Vagina (tissue), 2 donors: ENCODE measurements at places on chromosomes 4 and X.

- no peak for DNase-seq
These were observed 178.2 kb downstream of the RTL9 start for GRCh38 chrX:110536816-110537215.

GRCh38 chr4:112421911-112422310 is 94.1 kb downstream of the NEUROG2 start:
- DNase-seq, result no peak

DNA sequence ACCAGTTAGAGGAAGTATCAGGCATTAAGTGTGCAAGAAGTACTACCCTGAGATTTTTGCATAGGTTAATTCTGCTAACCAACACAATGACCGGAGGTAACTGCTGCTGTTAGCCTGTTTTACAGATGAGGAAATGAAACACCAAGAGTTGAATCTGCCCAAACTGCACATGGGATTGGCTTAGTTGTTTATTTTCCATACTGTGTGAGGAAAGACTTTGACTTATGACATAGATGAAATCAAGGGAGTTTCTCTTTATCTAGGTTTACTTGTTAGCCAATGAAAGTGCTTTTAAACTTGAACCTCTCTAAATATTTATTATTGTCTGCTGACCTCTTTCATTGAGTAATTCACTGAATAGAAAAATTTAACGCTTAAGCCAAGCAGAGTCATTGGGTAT is 10.3 kb downstream of the GUCY1B1 start:
- DNase-seq, result no peak

- DNase-seq, result no peak
These were observed at the start of gene SPIN3 for GRCh38 chrX:56995271-56995994. Gene SPIN3, minus strand, starts transcription at chrX:56995541. Its CDS starts 594 bp downstream, at chrX:56994947.

DNA sequence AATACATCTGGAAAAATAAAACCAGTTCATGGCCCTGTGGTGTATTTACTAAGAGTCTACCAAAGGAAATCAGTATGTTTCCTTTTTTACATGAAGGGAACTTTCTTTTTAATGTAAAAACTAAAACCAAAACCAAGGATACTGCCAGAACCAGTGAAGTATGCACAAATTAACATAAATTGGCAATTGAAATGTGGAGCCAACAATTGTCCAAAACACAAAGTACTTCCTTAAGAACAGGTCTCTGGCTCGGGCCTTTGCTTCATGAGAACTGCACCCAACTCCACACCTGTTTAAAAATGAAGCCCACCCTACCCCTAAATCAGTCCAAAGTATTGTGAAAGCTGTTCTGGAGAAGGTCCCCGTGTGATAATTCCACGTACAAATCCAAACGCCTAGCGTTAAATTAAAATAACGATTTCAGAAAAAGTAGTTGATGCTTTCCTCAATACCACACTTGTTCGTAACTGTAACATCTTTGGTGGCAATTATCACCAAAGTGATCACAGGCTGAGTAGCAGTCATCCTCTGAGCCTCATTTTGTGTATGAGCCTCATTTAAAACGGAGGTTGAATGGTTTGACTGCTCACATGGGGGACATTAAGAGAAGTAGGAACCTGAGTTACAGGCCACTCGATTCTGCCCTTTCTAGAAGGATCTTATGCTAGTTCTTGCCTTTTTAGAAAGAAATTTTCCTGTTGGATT is 93.0 kb downstream of the GEMIN8 start:
- no peak for DNase-seq

DNA sequence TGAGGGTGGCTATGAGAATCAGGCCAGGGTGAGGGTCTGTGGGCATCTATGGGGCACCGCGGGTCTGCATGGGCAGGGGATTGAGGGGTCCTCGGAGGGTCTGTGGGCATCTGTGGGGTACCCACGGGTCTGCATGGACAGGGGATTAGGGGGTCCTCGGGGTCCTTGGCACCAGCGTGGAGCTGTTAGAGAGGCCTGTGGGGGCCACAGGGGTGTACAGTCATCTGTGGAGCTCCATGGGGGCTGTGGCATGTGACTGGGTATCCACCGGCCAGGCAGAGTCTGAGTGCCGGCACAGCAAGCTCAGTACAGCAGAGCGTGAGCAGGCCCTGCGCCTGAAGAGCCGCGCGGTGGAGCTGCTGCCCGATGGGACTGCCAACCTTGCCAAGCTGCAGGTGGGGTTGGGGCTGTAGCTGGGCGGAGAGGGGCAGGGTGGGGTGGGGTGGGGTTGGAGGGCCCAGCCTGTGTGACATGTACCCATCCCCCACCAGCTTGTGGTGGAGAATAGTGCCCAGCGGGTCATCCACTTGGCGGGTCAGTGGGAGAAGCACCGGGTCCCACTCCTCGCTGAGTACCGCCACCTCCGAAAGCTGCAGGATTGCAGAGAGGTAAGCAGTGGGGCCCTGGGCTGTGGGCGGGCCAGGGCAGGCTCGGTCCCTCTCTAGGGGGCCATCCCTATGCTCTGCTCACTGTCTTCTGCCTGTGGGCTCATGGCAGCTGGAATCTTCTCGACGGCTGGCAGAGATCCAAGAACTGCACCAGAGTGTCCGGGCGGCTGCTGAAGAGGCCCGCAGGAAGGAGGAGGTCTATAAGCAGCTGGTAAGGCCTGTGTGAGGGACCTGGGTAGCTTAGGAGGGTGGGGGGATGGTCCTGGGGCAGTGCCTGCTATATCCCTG is 12.9 kb downstream of the CCDC22 start:
- no peak for DNase-seq

DNA sequence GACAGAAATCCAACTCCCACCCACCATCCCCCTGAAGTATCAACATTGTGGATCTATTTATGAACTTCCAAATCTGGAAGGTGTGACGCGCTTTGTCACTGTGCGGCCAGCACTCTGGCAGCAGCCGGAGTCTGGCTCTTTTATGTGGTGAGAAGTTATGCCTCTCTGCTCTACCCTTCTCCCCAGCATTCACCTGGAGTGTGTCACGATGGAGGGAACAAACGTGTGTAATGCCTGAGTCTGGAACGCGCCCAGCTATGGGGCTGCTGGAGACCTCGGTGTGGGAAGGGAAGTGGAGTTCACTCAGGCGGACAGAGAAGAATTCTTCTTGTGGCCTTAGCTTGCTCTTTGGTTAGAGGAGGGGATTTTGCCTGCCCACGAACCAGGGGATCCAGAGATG is 222.1 kb upstream of the RPL34 start:
- DNase-seq, result no peak

GRCh38 chr4:146176891-146177290 is 1.4 kb downstream of the LSM6 start:
- no peak for DNase-seq

DNA sequence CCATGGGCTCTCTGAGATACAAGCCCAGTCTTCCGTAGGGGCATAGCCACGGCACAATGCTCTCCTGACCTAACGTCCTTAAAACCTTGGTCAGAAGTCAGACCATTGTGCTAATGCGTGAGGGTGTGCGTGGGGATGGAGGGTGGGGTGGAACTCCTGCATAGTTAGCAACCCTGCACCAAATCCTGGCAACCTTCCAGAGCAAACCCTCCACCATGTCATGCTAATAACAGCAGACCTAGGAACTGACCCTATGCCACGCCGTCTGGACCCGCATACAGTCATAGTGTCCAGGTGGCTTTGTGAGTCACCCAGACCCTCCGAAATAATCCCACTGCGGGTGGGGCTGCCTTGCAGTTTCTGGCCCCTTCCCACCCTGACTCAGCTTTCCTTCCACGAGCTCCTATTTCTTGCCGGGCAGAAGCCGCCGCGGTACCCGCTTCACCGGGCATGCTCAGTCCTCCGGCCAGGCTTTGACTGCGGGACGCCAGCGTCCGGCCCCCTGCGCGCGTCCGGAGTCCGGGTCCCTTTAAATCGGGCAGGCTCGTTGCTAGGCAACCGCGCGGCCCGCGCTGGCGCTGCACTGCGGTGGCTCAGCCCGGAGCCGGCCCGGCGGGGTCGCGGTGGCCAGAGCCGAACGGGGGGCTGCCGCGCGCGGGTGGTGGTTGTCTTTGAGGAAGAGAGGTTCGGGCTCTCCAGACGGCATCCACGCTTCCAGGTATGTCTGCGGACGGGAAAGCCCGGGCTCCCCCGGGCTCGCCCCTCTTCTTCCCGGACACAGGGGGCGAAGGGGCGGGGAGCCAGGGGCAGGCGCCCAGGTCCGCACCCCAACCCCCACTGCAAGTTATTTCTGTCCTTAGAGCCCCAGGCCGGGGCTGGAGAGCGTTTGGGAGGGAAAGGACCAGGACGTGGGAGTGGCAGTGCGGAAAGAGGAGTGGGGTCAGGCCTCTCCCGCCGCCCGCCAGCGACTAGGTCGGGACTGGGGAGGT is at the start of gene CCDC160:
TSS of gene CCDC160 (plus strand) at position 557 of the 989 bp plus-strand sequence. CDS start 7,619 bp downstream, outside the sequence.
- DNase-seq, result no peak

DNA sequence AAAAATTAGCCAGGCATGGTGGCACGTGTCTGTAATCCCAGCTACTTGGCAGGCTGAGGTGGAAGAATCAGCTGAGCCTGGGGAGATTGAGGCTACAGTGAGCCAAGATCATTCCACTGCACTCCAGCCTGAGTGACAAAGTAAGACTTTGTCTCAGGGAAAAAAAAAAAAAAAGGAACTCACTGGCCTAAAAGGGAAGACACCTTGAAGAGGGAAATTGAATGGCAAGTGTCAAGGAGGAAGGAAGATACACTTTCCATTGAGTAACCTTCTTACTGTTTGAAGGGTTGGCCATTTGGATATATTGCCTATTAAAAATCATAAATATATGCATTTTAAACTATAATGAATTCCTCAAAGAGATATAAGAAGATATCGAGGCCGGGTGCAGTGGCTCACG is 147.5 kb upstream of the FAM241A start:
- DNase-seq, result no peak

- DNase-seq, result no peak
These were observed 229.9 kb upstream of the CPEB2 start for GRCh38 chr4:14772388-14772787.

- DNase-seq, result no peak
These were observed 93.0 kb downstream of the SPIN4 start for GRCh38 chrX:63258144-63258543.

DNA sequence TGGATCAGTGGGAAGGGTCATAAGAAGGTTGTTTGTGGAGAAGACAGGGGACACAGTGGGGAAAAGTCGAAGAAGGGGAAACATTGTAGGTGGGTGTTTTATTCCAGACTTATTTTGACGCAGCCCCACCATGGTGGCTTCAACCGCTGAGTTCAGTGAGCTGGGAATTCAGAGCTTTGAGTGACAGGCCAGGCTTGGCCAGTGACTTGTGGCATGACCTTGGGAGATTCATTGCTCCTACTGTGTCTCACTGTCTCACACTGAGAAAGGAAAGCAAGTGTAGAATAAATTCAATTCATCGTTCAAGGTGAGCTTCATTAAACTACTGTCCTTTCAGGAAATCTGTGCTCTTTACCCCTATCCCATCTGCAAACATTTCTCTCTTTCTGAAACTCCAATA is 47.4 kb upstream of the SOD3 start:
- no peak for DNase-seq

DNA sequence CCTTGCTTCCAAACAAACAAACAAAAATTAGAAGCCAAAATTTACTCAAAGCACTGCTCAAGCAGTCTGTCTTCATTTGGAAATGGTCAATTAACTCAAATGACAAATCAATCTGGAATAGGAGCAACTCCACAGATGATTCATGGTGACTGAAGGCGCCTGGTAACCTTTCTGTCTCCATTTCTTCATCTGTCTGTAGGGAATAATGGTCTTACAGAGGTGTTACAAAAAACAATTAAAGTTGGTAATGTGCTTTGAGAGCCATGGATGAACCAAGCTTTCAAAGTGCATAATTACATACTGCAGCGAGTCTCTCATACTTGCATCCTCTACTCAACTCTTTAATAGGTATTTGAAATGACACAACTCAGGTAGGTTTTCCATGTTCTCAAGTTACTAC is 38.3 kb upstream of the STAG2 start:
- no peak for DNase-seq

DNA sequence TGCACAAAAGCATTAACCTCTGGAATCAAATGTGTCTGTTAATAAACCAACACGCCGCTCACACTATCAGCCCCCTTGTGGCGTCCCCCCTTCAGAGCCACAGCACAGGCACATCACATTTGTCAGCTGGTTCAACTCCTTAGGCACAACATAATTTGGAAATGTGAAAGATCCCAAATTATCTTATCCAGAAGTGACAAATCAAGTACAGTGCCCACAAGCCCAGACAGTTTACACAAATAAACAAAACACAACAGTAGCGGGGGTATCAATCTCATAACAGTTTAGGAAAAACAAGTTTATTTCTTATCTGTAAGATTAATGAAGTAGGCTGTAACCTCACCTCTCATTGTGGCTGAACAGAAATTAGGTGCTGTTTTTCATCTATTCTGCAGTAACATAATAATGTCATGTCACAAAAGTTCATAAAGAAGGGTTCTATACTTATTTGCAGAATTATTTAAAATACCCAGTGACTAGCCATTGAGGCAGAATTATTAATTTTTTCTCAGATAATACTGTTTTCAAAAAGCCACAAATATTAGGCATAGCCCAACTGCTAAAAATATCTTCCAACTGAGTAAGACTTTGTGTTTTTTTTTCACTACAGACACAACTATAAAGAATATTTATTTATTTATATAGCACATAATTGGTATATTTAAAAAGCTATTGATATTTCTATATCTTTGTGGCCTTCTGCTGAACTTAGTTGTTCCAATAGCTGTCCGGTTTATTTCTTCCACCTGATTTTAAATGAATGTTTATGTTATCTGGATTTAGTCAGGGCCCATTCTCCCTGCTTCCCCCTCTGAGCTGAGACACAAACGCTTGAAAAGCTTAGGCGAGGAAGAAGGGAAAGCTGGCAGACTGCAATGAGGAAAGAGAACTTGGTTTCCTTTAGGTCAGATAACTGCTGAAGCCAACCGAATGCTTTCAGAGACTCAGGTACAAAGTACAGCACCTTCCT is 214.7 kb downstream of the QDPR start:
- DNase-seq, result no peak

- DNase-seq, result no peak
These were observed 101.3 kb downstream of the PALLD start for GRCh38 chr4:168598191-168598590.

DNA sequence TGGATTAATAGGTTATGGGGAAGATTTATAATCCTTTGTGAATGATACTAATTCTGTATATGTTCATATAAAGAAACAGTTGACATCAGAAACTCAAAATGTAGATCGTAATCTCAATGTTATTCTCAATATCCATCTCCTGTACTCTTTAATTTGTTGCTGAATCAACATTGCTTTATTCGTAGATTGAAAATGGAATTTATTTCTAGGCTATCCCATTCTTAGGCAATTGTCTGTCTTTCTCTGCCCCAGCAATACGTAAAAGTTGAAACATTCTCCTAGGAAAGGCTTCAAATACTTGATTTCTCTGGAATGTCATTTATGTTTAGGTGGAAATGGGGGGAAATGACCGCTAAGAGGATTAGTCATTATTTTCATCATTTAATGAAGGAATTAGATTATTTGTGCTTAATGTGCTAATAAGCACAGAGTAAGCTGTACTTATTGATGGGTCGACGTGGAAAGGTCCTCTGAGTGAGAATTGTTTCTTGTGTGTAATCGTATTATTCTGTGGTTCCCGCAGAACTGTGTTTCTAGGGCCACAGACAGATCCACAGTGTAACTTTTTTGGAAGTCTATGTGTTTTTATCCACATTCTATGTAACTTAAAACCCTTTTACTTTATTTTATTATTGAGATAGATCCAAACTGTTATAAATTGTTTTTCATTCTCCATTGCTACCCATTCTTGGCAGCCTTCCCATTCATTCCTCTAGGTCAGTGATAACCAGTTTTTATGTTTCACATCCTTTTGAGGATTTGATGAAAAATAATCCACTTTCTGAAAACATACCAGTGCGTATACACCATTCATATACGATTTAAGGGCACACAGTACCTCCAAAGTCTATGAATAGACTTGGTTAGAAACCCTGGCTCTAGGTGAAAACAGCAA is 262.9 kb downstream of the ARHGAP10 start:
- DNase-seq, result no peak
